ENCODE measurements at places on chromosomes 3 and 15. TPM values are rescaled to one million over a fixed set of nuclear protein-coding genes. Genes with fewer than 3 reads are reported as not detected.

- H3K4me3 ChIP-seq, result no peak overlapping the region
- H3K36me3 ChIP-seq, result no peaks in the 10 kb centered on the region
- H3K27me3 ChIP-seq, result no peaks in the 10 kb centered on the region
Measured at GRCh38 chr15:88529021-88529630, 17.4 kb downstream of the DET1 start.

DNA sequence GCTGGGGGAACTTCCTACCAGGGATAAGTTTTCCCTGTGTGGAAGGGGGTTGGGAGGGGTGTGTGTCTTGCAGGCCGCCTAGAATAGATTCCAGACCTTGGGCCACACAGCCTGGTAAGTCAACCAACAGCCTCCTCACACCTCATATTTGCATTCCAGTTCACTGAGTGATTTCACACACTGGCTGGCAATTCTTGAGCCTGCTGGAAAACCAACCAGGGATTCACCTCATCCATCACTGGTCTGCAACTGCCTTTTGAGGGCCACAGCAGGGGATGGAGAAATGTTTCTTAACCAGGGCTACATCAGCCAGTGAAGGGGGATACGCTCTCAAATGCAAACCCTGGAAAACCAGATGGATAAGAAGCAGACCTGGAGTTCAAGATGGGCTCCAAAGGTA is 2.0 kb downstream of the FSTL1 start:
- H3K36me3 ChIP-seq, result no peaks in the 10 kb centered on the region
- DNase-seq, result no peak
- peaks cover 13% of the 10 kb centered on the region for H3K4me1 ChIP-seq
- no peaks in the 10 kb centered on the region for H3K27me3 ChIP-seq
- no peak overlapping the region for H3K4me3 ChIP-seq
- H3K27ac ChIP-seq, result no peak overlapping the region

- no peaks in the 10 kb centered on the region for H3K36me3 ChIP-seq
- no peak overlapping the region for H3K4me3 ChIP-seq
- H3K27me3 ChIP-seq, result peaks cover 16% of the 10 kb centered on the region
- peaks cover 22% of the 10 kb centered on the region for H3K4me1 ChIP-seq
Measured at GRCh38 chr15:75178171-75178937, 23.3 kb upstream of the C15orf39 start.

The CADPS gene
- not detected for polyA plus RNA-seq

DNA sequence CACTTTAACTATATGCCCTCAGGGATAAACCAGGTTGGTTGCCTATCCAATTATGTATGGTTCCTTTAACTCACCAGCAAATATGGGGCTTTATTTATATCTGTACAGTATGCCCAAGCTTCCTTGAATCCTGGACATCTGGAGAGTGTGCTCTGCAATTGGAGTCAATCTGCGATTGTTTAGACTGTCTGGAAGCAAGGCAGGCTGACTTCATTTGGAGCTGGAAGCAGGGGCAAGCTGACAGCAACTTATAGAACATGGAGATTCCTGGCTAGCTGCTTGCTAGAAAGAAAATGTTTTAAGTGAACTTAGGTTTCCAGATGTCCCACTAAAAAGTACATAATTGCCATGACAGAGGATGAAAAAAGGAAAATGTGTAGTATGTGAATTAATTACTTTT is 63.7 kb upstream of the TPRG1 start:
- peaks cover 10% of the 10 kb centered on the region for H3K27me3 ChIP-seq
- no peak overlapping the region for H3K4me3 ChIP-seq
- H3K27ac ChIP-seq, result no peak overlapping the region
- H3K36me3 ChIP-seq, result no peaks in the 10 kb centered on the region
- no peak for DNase-seq

The PIGZ gene
- polyA plus RNA-seq, result 1.5 TPM

- H3K27me3 ChIP-seq, result no peaks in the 10 kb centered on the region
- DNase-seq, result peak; percentile 1
- H3K36me3 ChIP-seq, result no peaks in the 10 kb centered on the region
- H3K4me1 ChIP-seq, result no peaks in the 10 kb centered on the region
- no peak overlapping the region for H3K4me3 ChIP-seq
Measured at GRCh38 chr3:153591561-153592245, 429.7 kb downstream of the RAP2B start.

The CTXN2 gene
- polyA plus RNA-seq, result not detected

The CRYGS gene
- polyA plus RNA-seq, result 1.1 TPM

DNA sequence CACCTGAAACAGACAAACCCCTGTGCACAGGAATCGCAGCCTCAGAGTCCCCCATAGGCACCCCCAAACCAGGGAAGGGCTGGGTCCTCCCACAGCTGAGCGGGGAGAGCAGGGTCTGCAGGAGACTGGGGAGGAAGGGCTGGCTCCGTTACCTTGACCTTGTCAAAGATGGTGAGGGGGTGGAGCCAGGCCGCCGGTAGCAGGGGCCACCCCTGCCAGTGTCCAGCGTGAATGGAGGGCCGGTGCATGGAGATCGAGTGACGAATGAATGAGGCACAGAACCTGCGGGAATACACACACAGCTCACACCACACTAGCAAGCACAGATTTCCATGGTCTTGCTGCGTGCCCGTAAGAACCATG is 102.2 kb downstream of the TMEM266 start:
- no peak overlapping the region for H3K27ac ChIP-seq
- no peak overlapping the region for H3K4me3 ChIP-seq
- H3K27me3 ChIP-seq, result no peaks in the 10 kb centered on the region
- H3K36me3 ChIP-seq, result no peaks in the 10 kb centered on the region
- H3K4me1 ChIP-seq, result peaks cover 8% of the 10 kb centered on the region

- H3K27me3 ChIP-seq, result no peaks in the 10 kb centered on the region
- H3K27ac ChIP-seq, result peak overlapping the region; percentile 60
- no peak for DNase-seq
- H3K36me3 ChIP-seq, result no peaks in the 10 kb centered on the region
- peaks cover 40% of the 10 kb centered on the region for H3K4me1 ChIP-seq
Measured at GRCh38 chr15:63189941-63190768, 749 bp downstream of the RAB8B start.

The RARRES1 gene
- polyA plus RNA-seq, result not detected

DNA sequence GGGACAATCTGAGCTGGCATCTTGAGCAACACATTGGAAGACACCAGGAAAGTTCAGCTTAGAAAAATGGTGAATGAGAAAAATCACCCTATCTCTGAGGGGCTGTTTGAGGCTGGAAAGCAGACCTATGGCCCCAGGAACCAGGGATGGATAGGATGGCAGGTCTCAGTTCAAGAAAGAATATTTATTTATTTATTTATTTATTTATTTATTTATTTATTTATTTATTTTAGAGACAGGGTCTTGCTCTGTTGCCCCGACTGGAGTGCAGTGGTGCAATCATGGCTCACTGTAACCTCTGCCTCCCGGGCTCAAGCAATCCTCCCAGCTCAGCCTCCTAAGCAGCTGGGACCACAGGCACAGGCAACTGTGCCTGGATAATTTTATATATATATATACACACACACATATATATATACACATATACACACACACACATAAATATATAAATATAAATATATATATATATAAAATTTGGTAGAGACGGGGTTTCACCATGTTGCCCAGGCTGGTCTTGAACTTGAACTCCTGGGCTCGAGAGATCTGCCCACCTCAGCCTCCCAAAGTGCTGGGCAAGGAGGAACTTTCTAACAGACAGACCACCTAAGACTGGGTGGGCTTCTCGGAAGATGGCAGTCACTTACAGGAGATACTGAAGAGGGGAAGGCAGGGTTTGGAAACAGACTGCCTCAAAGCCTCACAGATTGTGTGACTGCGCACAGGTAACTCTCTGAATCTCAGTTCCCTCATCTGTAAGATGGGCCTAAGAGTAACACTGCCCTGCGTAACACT is 29.7 kb downstream of the CCDC13 start:
- H3K4me1 ChIP-seq, result peaks cover 9% of the 10 kb centered on the region
- H3K27ac ChIP-seq, result no peak overlapping the region
- H3K36me3 ChIP-seq, result no peaks in the 10 kb centered on the region
- no peak for DNase-seq
- H3K27me3 ChIP-seq, result no peaks in the 10 kb centered on the region
- H3K4me3 ChIP-seq, result no peak overlapping the region

The CPEB1 gene
- 0.16 TPM for polyA plus RNA-seq

The SNURF gene
- polyA plus RNA-seq, result 11.1 TPM

- H3K4me1 ChIP-seq, result peaks cover 10% of the 10 kb centered on the region
- DNase-seq, result no peak
- H3K36me3 ChIP-seq, result no peaks in the 10 kb centered on the region
- H3K27ac ChIP-seq, result no peak overlapping the region
- no peaks in the 10 kb centered on the region for H3K27me3 ChIP-seq
Measured at GRCh38 chr3:31379598-31379997, 153.1 kb upstream of the STT3B start.

DNA sequence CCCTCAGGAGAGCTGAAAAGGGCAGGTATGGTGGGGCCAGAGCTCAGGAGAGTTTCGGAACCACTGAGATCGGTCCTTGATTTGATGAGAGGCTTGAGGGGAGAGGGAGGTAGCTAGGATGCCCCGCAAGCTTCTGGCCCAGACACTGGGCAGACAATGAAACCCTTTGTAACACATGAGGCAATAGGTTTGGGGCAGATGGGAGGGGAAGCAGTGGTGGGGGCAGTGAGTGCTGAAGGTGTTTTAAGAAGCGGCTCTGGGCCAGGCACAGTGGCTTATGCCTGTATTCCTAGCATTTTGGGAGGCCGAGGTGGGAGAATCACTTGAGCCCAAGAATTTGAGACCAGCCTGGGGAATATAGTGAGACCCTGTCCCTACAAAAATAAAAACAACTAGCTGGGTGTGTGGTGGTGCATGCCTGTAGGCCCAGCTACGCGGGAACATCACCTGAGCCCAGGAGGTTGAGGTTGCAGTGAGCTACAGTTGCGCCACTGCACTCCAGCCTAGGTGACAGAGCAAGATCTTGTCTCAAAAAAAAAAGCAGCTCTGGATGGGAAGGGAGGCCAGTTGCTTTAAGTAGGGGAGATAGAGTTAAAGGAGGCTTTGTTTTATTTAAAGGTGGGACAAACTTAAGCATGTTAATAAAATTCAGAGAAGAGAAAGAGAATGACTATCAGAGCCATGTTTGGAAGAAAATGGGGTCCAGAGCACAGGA is 9.6 kb upstream of the SNX22 start:
- peaks cover 19% of the 10 kb centered on the region for H3K36me3 ChIP-seq
- H3K27ac ChIP-seq, result no peak overlapping the region
- H3K4me1 ChIP-seq, result no peaks in the 10 kb centered on the region
- no peak for DNase-seq
- no peak overlapping the region for H3K4me3 ChIP-seq

DNA sequence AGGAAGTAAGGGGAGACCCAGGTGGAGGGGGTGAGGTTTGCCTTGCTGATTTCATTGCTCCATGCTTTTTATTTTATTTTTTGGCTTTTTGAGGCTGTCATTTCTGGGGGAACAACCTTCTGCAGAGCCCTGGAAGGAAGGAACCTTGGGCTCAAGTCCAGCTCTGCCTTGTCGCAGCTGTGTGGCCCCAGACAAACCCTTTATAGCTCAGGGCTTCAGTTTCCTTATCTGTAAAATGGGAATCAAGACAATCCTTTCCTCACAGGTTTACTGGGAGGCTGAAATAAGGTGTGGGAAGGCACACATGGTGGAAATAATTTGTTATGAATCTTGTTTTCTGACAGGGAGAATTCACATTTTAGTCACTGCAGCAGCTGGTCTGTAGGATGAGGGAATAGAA is 45.4 kb upstream of the CTSH start:
- no peaks in the 10 kb centered on the region for H3K36me3 ChIP-seq
- H3K27ac ChIP-seq, result no peak overlapping the region
- no peaks in the 10 kb centered on the region for H3K27me3 ChIP-seq

The ENTPD3 gene
- 20.5 TPM for polyA plus RNA-seq

- no peaks in the 10 kb centered on the region for H3K27me3 ChIP-seq
- no peaks in the 10 kb centered on the region for H3K36me3 ChIP-seq
- H3K4me1 ChIP-seq, result no peaks in the 10 kb centered on the region
Measured at GRCh38 chr3:20380295-20380694, 194.3 kb upstream of the SGO1 start.

GRCh38 chr3:174907027-174907426 is 47.9 kb downstream of the NAALADL2 start:
- H3K4me1 ChIP-seq, result no peaks in the 10 kb centered on the region
- H3K4me3 ChIP-seq, result no peak overlapping the region
- H3K27me3 ChIP-seq, result no peaks in the 10 kb centered on the region
- DNase-seq, result no peak
- no peaks in the 10 kb centered on the region for H3K36me3 ChIP-seq
- H3K27ac ChIP-seq, result no peak overlapping the region

DNA sequence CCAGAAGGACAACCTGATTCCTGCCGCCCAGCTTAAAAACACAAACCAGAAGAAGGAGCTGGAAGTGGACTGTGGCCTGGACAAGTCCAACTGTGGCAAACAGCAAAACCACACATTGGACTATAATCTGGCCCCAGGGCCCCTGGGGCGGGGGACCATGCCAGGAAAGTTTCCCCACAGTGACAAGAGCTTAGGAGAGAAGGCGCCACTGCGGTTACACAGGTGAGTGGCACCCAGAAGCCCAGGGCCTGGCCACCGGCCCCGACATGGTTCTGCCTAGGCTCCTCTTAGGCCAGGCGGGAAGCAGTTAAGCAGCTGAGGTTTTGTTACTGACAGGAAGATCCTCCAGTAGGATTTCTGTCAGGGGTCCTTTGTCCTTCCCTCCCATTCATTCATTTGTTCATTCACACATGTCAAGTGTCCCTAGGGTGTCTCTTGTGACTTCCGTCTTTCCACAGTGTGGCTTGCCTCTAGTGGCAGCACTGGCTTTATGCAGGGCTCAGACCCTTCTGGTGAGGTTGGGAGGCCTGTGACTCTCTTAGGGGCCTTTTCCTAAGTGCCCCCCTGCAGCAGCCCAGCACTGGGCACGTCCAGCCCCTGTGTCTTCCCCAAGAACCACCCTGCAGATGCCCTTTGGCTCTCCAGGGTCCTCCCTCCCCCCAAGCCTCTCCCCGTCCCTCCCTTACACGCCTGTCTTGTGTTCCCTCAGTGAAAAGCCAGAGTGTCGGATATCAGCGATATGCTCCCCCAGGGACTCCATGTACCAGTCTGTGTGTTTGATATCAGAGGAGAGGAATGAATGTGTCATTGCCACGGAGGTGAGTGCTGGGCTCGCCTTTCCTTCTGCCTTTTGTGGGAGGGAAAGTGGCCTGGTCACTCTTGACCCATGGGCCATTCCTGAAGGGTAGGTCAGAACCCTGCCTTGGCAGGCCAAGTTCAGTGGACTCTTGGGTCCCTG is 7.8 kb downstream of the DLL4 start:
- H3K4me3 ChIP-seq, result no peak overlapping the region
- no peak for DNase-seq
- H3K27me3 ChIP-seq, result peaks cover 27% of the 10 kb centered on the region
- no peaks in the 10 kb centered on the region for H3K36me3 ChIP-seq

DNA sequence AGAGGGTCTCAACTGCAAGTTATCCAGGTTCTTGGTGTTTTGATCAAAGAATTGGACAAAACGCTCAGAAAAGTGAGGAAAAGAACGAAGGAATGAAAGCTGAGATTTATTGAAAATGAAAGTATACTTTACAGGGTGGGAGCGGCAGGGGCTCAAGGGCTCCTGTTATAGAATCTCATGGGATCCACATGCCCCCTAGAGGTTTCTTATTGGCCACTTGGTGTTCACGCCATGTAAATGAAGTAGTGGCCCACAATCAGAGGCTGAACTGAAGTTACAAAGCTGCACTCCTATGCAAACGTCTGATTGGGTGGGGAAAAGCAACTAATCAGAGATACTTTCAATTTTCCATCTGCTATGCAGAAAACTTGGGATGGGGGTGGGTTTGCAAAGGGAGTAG is 216.7 kb downstream of the PTPRG start:
- H3K4me3 ChIP-seq, result no peak overlapping the region
- peaks cover 7% of the 10 kb centered on the region for H3K4me1 ChIP-seq
- H3K36me3 ChIP-seq, result no peaks in the 10 kb centered on the region
- no peak for DNase-seq
- H3K27ac ChIP-seq, result no peak overlapping the region

GRCh38 chr15:60514261-60514881 is 35.4 kb upstream of the ICE2 start:
- H3K4me1 ChIP-seq, result peaks cover 23% of the 10 kb centered on the region
- H3K27ac ChIP-seq, result no peak overlapping the region
- no peak overlapping the region for H3K4me3 ChIP-seq
- no peak for DNase-seq

All from keratinocyte (primary cell).